ENCODE measurements at places on chromosomes 16 and 17. TPM values are rescaled to one million over a fixed set of nuclear protein-coding genes. Genes with fewer than 3 reads are reported as not detected.

Gene SOX8
- 0.48 TPM for polyA plus RNA-seq

Gene TBC1D3G
- polyA plus RNA-seq: not detected

Gene TPSD1
- not detected for polyA plus RNA-seq

Gene RILP
- polyA plus RNA-seq: 2.6 TPM

Gene ALKBH5
- polyA plus RNA-seq: 144 TPM

Gene PDILT
- not detected for polyA plus RNA-seq

Gene B3GNT9
- 0.45 TPM for polyA plus RNA-seq

Gene IRX6
- polyA plus RNA-seq: not detected

Gene ITGAD
- not detected for polyA plus RNA-seq

All from IgD-negative memory B cell (primary cell).